ENCODE measurements at places on chromosomes 6 and 20.

DNA sequence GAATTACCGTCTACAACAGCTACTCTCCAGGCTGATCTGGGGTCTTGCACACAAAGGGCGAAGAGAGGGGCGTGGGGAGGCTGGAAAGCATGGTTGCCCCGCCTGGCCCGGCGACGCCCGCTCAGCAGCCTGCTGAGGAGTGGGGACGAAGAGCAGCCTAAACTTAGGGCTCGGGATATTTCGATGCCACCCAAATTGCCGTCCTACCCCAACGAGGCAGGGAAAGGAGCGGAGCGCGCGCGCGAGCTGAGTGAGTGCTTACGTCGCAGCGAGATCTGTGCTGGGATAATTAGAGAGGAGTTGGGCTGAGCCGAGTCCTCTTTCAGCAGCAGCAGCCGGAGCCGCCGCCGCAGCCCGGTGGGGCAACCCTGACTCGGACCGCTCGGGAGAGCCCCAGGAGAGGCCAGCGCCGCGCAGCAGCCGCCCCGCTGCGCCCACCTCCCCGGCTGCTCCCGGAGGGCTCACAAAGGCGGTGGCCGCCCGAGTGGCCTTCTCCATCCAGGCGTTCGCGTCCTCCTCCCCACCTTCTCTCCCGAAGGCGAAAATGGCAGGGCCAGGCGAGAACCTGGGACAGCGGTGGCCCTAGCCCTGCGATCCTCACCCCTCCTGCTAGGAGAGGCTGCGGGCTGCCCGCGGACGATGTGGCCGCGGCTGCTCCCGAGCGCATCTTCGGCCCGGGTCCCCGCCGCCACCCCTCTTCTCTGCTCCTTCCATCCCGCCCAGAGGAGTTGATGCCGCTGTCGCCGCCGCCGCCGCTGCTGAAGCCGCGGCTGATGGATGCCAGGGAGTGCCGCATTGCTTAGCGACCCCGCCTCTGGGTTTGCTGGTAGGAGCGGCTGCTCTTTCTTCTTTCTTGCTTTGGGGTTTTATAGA lies at the start of gene CLVS2:
Gene CLVS2, plus strand, starts transcription at position 315 of the 873 bp plus-strand sequence. CDS start 1,543 bp downstream, outside the sequence.
- DNase-seq, result no peak

DNA sequence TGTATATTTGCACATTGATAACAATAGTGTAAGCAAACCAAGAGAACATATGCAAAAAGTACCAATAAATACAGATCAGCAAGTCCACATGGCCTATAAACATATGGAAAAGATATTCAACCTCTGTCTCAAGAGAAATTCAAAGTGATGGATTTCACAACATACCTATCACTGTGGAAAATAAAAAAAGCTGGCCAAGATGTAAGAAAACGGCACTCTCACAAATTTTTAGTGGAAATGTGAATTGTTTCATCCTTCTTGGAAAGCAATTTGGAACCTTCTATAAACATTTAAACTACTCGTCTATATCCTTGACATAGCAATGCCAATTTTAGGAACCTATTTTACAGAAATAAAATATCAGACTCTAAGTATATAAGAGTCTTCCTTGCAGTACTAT lies 559.8 kb downstream of the QKI start:
- DNase-seq, result no peak

GRCh38 chr6:161503570-161503969 lies 229.7 kb upstream of the AGPAT4 start:
- DNase-seq, result no peak

DNA sequence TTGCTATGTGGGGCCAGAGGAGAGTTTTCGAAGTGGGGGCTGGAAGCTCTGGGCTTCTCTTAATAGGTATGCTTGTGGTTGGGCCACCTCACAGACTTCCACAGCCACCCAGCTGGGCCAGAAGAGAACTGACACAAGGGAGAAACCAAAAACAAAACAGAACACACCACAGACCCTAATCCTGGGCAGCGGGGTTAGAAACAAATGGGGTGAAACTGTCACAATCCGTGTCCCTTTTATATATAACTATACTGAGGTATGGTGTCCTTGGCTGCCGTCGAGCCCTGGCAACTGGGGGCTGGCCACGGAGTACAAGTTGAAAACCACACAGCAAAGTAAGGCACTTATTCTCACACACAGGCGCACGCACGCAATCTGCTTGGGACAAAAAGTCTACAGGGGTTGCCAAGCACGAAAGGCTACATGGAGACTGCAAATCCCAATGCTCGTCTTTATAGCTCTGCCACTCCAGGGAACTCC lies 78.3 kb downstream of the TRAM2 start:
- DNase-seq, result no peak

DNA sequence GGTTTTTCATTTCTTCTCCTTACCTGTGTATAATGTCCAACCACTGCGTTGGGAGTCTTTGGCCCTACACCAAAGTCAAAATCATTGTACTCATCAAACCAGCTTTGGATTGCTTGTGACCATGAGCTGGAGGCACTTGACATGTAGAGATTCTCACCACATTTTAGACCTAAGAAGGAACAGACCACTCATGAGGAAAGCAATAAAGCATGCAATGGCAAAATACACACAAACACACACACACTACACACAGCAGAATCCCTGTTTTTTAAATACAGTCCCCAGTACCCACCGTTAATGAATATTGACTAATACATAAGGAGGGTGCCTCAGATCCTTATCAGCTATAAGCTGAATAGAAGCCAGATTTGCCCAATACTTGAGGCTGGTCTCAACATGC lies 10.5 kb downstream of the CRISP3 start:
- no peak for DNase-seq

GRCh38 chr6:35053701-35054100 lies 87.4 kb downstream of the TCP11 start:
- no peak for DNase-seq

- DNase-seq, result no peak
Measured at GRCh38 chr6:35008858-35009257, 119.8 kb downstream of the ANKS1A start.

- no peak for DNase-seq
Measured at GRCh38 chr6:38755874-38756273, 40.8 kb downstream of the DNAH8 start.

- DNase-seq, result no peak
Measured at GRCh38 chr6:128743974-128744765, 138.8 kb upstream of the LAMA2 start.

DNA sequence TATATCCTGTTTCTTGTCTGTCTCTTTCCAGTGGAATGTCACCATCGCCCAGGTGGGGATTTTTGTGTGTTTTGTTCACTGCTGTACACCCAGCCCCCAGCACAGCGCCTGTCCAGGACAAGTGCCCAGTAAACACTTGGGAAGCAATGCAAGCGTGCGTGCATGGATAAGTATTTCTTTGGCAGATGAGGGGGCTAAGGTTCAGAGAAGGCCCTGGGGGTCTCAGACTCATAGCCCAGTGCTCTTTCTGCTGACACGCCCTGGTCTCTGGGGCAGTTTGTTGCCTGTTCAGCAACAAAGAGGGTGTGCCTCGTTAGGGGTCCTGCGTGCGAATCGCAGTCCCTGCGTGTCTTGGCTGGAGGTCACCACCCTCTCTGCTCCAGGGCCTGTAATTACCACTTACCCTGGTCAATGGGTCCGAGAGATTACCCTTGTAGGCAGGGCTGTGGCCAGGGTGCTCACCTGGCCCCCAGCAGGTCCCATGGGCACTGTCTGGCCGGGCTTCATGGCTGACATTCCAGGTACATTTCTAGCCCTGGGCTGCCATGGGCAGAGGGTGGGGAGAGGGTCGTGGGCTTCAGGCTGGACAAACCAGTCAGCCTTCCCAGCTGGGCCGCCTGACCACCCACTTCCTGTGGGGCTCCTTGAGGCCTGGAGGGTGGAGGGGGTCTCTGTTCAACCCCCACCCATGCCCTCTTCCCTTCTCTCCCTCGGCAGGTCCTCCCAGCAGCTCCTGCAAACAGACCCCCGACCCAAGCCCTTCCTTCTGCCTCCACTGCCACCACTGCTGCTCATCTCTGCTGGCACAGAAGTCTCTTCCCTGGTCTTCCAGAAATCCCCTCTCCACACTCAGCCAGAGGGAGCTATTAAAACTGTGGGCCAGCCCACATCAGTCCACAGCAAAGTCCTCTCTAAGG lies 87.1 kb downstream of the CEBPB start:
- DNase-seq, result no peak

GRCh38 chr6:3913077-3913957 lies 64.1 kb downstream of the FAM50B start:
- DNase-seq, result no peak

DNA sequence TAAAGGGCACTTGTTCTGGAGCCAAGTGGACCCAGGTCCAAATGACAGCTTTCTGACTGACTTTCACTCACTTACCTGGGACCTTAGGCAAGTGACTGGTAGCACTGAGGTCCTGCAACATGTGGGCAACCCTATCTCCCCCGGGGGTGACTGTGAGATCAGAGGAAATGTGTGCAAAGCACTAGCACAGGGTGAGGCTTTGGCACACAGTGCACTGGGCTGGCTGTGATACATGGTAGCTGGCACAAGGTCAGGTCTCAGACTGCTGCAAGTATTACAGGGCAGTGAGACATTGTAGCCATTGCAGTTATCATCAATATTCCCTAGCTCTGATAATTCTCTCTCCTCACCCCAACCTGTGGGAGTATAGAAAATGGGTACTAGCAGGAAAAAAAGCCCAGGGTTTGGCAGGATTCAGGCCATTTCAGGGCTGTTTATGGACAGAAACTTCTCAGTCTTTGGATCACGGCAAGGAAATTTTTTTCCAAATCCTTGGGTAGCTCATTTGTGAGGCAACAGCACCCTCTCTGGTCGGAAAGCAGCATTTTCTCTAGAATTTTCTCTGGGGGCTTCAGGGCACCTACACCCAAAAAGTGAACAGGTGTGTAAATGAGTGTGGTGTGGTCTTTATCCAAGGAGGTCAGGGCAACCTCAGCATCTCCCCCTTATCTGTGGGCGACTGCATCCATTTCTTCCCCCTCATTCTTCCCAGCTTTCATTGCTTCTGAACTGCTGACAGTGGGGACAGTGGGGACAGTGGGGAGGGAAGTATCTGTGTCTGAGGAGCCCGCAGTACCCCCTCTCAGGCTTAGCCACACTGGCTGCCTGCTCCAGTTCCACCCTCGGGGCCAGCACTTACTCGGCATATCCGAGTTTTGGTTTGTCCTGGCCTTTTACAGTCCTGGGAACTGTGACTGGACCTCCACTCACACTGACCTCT lies 148.7 kb upstream of the PHACTR3 start:
- no peak for DNase-seq

DNA sequence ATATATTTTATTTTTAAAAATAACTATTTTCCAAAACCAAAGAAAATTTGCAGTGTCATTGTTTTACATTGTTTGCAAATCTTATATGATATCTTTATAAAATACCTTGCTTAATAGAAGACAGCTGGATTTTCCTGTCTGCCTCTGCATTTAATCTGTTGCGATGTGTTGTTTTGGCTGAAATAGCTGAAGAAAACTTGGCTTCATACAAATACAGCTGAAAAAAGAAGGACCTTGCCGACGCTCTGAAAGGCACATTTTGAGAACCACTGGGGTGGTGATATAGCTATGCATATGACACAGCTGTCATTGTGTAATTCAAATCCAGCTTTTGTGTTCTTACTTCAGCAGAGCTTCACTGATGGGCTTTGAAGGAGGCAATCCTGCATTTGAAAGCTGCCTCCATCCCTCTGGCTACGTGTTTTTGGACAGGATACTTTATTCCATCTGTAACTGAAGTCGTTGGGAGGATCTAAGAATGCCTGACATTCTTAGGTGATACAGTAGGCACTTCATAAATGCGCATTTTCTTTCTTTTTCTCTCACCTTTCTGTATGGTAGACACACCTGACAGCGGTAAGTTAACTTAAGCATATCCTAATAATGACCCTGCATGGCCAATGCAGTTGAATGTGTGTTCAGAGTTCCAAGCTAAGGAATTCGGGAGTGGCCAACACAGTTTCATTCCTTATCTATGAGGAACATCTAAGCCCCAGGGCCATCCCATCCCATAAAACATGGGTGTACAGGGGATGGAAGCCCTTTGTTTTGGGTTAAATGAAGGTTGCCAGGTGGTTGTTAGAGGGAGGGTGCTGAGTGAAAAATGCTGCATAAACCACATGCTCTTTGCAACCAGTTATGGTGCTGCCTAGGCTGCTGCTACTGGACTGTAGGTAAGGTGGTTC lies 213.0 kb downstream of the TFAP2A start:
- DNase-seq, result no peak

- DNase-seq, result no peak
Measured at GRCh38 chr6:156931283-156931682, 154.1 kb downstream of the ARID1B start.

DNA sequence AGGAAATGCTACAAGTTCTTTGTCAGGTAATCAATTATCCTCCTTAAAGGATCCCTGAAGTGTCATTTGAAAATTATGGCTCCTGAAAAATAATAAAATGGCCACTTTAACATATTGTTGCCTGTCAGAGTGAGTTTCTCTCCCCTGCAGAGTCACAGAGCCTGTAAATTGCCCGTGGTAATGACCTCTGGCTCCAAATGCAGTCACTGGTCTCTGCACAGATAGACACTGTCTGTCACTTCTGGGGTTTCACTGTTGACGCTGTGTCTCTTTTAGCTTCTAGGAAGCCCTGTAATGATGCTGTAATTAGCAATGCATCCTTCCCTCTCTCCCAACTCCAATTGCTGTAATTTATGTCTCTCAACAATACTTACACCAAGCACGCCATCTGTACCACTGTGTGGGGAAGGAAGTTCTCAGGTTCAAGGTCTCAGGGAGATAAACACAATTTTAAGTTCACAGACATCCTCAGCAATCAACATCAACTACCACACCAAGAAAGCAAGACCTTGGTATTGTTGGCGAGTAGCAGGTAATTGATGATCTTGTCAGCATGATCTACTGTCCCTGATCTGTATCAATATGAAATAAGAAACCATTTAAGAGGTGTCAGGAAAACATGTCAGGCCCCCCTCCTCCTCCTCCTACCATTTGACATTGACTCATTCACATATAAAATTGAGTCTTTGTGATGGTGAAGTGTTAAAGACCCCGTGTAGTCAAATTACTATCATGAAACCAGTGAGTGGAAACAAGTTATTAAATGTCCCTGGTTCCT lies 91.2 kb upstream of the SULF2 start:
- DNase-seq, result no peak

DNA sequence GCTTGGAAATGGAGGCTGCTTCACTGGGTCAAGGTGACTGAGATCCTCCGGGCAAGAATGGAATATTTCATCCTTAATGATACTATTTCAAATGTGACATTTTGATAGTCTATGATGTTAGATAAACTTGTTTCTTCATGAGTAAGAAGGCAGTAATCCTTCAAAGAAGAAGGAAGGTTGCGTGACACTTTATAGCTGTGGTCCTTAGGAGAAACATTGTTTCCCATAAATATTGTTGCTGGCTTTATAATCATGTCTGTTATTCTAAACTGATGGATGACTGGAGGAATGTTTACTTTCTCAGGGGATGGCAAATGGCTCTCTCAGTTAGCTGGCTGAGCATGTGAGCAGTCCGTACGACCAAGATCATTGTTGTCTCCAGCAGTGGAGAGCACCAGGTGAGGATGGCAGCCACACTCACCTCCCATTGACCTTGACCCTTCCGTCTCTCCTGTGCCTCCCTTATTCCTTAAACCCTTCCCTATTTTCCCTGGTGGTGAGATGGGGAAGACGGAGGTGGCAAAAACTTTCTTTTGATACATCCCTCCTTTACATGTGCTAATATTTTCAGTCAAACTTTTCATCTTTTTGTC lies 171.2 kb upstream of the OLIG3 start:
- DNase-seq, result no peak

All from SIG-M5 (cell line).